ENCODE measurements at places on chromosomes 16 and 17.

GRCh38 chr16:11432856-11433395, 87.7 kb downstream of the RMI2 start:
- no peak for DNase-seq

DNA sequence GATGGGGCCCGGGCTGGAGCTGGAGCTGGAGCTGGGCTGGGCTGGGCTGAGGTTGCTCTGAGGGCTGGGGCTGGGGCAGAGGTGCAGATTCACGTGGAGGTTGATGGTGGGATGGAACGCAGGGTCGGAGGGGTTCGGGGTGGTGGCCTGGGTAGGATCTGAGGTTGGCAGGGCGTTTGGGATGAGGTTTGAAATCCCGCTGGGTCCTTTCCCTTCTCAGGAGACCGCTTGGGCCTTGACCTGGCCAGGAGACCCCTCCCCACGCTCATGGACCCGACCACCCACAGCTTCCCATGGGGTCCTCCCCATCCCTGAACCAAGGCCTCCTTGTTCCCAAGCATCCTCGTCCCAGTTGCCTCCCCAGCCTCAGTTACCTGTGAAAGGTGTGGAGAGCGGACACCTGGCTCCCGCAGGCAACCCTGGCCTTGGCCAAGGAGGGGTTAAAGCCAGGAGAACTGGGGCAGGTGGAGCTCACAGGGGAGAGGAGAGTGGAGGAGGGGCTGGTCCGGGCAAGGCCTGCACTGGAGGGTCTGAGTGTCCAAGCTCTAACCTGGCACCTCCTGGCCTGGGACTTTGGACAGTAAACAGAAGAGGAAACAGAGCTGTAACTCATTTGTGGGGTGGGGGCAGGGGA, at the start of gene ASGR2:
Gene ASGR2, minus strand, starts transcription at position 582 of the 634 bp plus-strand sequence. CDS start 582 bp downstream, outside the sequence.
- DNase-seq, result no peak

DNA sequence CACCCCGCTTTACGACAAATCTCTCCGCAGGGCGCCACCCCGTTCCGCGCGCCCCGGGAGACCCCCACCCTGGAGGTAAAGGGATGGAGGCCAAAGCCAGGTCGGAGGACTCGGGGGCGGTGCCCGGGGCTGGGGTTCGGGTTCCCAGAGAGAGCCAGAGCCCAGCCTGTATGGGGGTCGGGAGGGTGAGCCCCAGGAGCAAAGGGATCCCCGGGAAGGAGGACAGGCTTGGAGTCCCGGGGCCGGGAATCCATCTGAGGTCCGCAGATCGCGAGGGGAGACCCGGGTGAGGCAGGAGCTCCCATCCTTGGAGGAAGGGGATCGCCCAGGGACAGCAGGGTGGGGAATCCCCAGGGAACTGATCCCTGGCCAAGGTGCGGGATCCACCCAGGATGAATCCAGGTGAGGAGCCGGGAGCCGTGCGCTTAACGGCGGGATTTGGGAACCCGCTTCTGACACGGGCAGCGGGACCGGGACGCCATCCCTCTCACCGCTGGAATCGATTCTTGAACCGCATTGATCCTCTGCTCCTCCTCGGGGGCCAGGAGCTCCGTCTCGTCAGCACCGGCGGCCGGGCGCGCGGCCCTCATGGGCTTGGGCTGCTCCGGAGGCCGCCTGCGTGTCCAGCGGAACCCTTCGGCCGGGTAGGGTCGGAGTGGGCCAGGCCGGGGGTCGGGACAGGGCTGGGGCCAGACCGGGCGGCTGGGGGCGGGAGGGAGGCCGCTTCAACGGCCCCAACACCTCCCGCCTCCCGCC, at the start of gene MMD:
Gene MMD, minus strand, starts transcription at position 657 of the 756 bp plus-strand sequence. Its CDS starts 140 bp downstream, at position 517.
- DNase-seq, result no peak

GRCh38 chr17:7191069-7191468, 11.9 kb upstream of the ASGR1 start:
- no peak for DNase-seq

GRCh38 chr17:7750321-7750821, 32.8 kb downstream of the DNAH2 start:
- DNase-seq, result peak; percentile 84

DNA sequence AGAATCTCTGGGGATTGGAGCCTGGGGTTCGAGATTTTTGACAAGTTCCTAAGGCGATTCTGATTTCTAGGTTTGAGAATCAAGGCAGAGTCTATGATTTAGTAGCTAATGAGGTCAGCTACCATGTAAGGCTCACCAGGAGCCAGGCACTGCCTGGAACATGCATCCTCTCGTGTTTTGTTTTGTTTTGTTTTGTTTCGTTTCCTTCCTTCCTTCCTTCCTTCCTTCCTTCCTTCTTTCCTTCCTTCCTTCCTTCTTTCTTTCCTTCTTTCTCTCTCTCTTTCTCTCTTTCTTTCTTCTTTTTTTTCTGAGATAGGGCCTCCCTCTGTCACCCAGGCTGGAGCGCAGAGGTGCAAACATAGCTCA, 39.1 kb downstream of the SRCIN1 start:
- DNase-seq, result no peak

DNA sequence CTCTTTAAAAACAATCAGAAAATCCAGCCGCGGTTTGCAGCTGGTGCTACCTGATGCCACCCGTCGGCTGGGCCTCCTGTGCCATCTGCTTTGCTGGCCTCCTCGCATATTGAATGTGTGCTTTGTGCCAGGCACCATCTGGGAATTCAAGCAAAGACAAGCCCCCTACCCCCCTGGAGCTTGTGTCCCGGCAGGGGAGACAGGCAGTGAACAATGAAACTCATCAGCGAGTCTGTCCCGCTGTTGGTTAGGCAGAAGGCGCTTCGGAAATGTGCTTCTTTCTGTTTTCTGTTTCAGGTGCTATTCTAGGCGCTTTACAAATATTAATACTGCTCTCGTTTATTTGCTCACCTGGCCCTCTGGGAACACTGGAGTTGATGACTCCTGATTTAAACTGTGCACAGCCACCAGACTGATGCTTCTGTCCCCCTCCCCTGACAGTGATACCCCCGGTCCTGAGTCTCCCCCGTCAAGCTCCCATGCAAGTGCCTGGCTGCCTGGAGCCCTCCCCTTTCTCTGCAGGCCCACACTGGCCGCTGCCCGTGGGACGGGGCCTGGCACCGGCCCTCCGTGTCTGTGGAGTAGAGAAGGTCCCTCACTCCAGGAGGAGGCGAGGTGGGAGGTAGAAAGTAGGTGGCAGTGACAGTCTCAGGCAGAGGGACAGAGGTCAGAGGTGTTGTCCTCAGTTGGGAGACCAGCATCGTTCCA, 126.1 kb upstream of the PLCG2 start:
- no peak for DNase-seq

GRCh38 chr16:88669980-88670379, 7.1 kb upstream of the MVD start:
- DNase-seq, result peak; percentile 43

DNA sequence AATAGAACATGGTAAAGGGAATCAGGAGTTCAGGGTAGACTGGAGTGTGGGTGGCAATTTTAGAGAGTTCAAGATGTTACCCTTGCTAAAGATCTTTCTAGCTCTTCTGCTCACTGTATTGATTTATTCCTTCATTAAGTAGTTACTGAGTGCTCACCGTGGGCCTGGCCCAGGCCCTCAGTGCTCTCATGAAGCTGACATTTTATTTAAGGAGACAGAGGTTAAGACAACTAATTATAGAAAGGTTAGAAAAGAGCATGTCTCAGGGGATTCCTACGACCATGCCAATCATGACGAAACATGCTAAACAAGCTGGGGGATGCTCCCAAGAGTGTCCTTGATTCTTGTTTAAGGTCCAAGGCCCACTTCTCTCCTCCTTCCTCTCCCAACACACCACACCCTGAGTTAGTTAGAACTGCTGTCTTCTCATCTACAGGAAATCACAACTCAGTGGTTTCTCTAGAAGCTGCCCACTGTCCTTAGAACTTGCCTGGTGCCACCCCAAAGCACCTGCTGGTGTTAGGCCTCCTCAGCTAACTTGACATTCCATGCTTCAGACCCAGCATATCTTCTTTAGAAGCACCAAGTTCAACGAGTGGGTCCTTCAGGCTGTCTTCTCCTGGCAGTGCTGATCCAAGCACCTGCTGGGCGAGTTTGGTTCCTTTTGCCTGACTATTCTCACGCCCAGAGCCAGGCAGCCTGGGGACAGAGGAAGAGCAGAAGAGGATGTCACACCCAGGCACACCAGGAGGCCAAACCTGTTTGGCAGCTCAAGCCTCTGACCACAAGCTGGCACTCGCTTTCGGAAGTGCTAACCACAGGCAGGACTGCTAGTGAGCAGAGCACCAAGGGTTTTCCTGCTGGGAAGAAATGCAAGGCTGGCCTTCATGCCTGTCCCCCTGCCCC, 79.0 kb downstream of the GAS7 start:
- no peak for DNase-seq

- peak; percentile 93 for DNase-seq
Measured at GRCh38 chr17:73304971-73305812, 6.6 kb downstream of the CDC42EP4 start.

- no peak for DNase-seq
Measured at GRCh38 chr17:8954339-8954738, 11.2 kb downstream of the PIK3R5 start.

DNA sequence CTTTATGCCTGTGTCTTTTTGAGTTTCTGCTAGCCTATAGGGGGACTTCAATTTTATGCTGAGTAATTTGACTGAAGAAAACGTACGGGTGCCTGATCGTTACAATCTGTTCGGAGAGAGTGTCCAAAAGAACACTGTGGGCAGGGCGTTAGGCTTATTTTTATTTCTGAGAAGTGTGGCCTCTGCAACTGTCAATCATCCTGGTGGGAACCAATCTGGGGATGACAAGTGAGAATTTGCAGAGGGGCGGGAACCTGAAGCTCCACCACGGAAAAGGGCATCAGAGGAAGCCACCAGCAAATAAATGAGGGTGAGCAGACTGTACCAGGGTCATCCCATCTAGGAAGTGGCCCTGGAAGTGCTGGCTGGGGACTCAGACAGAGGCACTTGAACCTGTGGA, 12.0 kb upstream of the CDYL2 start:
- DNase-seq, result no peak

DNA sequence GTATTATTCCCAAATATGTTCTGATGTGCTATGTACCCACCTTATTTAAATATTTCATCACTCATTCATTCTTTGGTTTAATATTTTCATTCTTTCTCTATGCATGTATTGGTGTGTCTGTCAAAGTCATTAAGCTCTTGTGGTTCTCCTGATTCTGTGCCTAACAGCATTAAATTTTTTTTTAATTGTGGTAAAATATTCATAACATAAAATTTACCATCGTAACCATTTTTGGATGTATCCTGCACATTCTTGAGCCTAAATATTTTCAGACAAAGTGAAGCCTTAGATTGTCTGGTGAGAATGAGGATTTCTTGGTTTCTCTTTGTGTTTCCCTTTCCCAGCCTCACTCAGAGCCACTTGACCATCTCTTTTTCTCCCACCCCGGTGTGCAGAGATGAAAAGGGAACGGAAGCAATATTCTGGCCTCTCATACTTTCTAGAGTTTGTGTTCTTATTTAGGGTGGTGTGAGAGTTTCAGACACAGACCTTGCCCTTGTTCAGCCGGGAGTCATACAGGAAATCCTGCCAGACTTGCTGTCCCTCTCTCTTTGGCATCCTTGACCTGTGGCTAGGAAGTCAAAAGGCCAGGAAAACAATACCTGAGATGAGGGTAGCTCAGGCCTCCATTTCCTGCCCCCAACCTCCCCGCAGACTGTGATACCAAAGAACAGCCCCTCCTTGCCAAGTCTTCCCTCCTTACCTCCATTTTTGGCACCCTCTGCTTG, 4.9 kb downstream of the CCL5 start:
- DNase-seq, result no peak

- no peak for DNase-seq
Measured at GRCh38 chr16:81469710-81470535, 25.3 kb downstream of the CMIP start.

GRCh38 chr17:76154292-76154691, 13.2 kb upstream of the FOXJ1 start:
- DNase-seq, result no peak

- DNase-seq, result no peak
Measured at GRCh38 chr17:61130330-61130729, 269.3 kb upstream of the TBX2 start.

DNA sequence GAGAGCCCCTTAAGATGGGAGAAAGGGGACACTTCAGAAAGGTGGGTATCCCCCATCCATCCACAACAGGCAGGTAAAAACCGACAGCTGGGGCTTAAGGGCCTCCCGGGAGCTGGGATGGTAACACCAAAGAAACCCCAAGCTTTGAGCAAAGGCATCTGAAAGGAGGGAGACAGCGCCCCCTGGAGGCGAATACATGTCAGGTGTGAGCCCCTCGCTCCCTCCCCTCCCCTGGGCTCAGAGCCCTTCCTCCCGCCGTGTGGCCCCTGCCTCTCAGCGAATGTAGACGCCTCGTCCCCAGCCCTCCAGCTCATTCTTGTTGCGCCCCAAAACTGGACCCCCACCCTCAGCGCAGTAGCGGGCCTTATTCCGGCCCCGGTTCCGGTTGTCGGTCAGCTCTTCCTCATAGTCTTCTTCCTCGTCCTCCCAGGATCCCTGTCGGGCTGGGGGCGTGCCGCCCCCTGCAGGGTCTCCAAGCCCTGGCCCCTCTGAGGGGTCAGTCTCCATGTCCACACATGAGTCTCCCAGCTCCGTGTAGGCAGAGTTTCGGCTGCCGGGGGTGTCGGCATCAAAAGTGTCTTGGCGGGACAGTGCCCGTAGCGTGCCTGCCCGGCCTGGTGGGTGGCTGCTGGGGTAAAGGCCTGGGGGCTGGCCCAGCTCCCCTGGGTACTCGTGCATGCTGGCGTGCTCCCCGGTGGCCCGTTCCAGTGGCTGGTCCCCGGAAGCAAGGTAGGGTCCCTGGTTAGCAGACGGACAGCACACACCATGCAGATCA, 9.1 kb upstream of the ARL5C start:
- DNase-seq, result peak; percentile 71

DNA sequence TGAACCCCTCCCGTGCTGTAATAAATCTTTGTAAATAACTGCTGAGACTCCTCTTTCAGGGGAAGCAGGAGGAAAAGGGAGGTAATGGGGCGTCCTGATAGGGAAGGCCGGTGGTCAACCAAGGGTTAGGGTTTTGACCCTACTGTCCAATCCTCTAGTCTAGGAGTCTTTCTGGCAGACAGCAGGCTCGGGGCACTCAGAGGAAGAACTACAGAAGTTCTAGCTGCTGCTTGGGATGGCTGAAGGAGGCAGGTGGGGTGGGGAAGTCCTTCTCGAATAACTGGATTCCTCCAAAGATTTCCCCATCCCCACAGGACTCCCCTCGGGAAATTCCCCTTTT, 387 bp upstream of the STARD3 start:
- DNase-seq, result no peak

GRCh38 chr17:59830007-59830630, 62.6 kb downstream of the TUBD1 start:
- peak; percentile 88 for DNase-seq

GRCh38 chr16:68776821-68777485, 39.9 kb downstream of the CDH1 start:
- no peak for DNase-seq

Data from cardiac fibroblast (primary cell).